Kidney (tissue), 22 donors: ENCODE measurements at places on chromosomes 3 and 15. TPM values are rescaled to one million over a fixed set of nuclear protein-coding genes. Genes with fewer than 3 reads are reported as not detected.

DNA sequence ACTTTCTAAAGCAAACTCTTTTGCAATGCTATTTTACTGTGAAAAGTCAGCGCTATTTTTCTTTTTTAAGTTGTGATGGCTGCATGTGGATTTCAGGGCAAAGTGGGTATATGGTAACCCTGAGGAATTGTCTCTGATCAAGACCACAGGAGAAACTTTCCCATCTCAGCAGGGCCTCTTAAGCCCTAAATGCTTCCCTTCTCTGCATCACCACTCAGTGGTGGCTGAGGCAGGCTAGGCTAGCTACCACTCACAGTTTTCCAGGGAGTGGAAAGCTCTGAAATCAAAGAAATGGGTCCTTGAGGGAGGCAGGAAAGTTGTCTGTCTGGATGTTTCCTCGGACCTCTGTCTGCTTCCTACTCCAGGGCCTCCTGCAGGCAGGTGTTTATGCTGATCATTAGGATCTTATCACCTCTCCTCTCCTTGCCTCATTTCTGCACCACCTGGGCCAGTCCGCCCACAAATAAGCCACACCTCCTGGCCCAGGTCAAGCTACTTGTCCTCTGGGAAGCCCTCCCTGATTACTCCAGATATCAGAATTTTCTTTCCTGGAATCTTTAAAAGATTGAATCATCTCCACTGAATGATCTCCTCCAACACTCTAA lies 37.0 kb downstream of the CEMIP start:
- no peak for DNase-seq

DNA sequence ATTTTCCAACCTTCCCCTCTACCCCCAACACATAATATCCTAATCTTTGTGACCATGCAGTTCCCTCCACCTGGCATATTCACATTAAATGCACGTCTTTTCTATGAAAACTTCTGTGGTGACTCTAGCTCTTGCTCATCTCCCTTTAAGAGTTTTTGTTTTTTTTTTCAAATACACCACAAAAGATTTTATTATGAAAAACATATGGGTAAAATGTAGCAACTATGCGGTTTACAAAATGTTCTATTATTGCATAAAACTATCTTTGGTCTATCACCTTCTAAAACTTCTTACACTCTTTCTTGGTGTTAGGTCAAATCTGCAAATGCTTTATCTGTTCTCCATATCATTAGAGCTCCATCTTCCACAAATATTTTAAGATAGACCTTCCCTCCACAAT lies 38.6 kb upstream of the ADGRG7 start:
- DNase-seq = no peak

GRCh38 chr3:95082191-95082590 lies 1019.3 kb downstream of the NSUN3 start:
- DNase-seq = no peak

DNA sequence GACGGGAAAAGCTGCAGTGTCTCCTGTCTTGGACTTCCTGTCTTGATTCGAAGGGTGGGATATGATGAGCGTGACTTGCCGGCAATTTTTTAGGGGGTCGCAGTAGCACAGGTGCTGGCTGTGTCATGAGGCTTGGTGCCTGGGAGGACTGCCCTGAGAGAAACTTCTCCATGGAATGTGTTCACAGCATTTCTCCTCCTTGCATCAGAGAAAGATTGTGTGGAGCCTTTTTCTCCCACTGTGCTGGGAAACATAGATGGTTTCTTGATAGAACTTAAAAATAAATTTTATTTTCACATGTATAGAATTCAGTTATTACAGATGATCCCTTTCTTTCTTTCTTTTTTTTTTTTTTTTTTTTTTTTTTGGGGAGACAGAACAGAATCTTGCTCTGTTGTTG lies 121.4 kb downstream of the KLHL25 start:
- DNase-seq = no peak

GRCh38 chr3:142148792-142149672 lies at the start of gene TFDP2:
TFDP2 (minus strand) TSS chr3:142149544; CDS start chr3:142101749, 47,795 bp downstream.
- peak; percentile 98 for DNase-seq

DNA sequence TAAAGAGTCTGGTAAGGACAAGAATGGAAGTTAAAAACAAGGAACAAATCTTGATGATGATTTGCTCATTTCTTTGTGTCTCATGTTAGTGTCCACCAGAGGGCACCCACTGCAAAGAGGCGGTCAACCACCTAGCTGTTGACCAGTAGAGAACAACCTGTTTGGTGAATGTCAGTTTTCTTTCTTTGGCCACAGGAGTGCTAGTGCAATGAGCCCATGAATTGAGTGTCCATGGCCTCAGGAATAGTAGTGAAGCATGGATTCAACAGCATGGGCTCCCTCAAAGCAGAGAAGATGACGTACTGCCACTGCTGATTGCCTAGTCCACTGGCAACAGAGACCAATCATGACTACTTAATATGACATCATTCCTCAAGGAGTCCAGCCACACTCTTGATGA lies 10.7 kb upstream of the CNTN6 start:
- peak; percentile 67 for DNase-seq

DNA sequence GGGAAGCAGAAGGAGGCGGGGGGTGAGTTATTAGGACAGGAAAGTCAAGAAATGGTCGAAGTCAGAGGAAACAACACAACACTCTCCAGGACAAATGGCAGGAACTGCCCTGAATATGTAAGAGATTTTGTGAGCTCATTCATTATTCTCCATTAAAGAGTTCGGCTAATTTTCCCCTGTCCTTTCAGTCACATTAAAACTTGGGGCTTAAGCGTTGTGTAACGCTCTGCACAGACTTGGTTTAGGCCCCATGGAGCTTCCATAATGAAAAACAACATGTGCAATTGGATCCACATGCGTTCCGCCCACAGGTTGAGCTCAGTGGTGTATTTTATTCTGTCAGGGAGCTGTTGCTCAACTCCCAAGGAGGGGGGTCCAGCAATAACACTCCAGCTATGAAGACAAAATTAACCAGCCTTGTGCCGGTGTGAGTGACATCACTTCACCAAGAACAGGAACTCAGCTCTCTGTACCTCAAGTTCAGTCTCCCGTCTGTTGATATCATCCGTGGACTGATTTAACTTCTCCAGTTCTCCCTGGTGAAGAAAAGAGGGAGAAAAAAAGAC lies 2.3 kb downstream of the SH3BP5 start:
- DNase-seq = no peak

GRCh38 chr3:36813305-36813704 lies 49.0 kb upstream of the DCLK3 start:
- DNase-seq = no peak

Gene WNT5A
- polyA plus RNA-seq = 0.67 TPM

Gene CPNE4
- 1.2 TPM for polyA plus RNA-seq

Gene SLC22A14
- 0.75 TPM for polyA plus RNA-seq

Gene C3orf49
- not detected for polyA plus RNA-seq

Gene ATP2B2
- polyA plus RNA-seq = 0.22 TPM
